ENCODE measurements at places on chromosomes 11 and 22. TPM values are rescaled to one million over a fixed set of nuclear protein-coding genes. Genes with fewer than 3 reads are reported as not detected.

DNA sequence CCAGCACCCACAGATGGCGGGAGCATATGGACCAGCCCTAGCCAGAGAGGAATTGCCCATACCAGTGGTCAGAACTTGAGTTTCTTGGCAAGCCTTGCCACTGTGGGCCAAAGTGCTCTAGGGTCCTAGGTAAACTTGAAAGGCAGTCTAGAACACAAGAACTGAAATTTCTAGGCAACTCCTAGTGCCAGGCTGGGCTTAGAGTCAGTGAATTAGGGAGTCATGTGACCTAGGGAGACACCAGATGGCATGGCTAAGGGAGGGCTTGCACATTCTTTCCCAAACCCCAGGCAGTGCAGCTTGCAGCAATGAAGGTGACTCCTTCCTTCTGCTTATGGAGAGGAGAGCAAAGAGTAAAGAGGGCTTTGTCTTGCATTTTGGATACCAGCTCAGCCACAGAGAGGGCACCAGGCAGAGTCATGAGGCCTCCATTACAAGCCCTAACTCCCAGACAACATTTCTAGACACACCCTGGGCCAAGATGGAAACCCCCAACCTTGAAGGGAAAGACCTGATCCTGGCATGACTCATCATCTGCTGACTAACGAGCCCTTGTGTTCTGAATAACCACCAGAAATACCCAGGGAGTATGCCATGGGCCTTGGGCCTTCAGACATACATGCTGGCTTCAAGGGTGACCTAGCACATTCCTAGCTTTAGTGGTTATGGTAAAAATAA, 19.2 kb upstream of the OR56A3 start:
- no peak for DNase-seq

DNA sequence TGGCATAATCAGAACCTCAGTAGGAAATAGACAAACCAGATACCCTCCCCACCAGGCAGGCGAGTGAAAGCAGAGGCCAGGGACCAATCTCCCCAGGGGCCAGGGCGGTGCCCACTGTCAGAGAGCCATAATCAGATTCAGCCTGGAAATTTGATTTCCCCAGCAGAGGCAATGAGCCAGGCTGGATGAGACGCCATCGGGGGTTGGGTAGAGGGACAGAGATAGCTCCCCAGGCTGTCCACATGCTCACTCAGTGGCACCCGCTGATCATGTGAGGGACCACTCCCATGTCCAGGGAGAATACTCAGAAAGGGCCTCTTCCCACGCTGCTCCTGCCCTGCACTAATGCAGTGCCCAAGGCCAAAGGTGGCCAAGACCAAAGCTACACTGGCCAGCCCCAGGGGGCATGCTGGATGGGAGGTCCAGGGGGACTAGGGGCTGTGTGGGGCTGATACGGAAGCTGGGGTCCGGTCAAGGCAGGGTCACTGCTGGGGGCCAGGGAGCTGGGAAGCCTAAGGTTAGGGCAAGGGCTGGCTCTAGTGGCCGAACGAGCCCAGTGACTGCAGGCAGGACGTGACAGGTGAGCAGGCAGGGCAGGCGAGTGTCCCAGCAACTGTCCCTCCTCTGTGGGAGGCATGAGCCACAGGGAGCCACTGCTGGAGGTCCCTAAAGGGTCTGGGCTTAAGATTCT, 19.8 kb downstream of the ARVCF start:
- DNase-seq = no peak

GRCh38 chr11:76838678-76839068, 22.0 kb upstream of the ACER3 start:
- DNase-seq = peak; percentile 82

The UBQLN3 gene
- total RNA-seq = not detected

The SLC6A5 gene
- total RNA-seq = not detected
